Sigmoid colon (tissue), 7 donors: ENCODE measurements at places on chromosomes 7 and 10.

- peaks cover 18% of the 10 kb centered on the region for H3K36me3 ChIP-seq
- no peak for DNase-seq
- no peaks in the 10 kb centered on the region for H3K27me3 ChIP-seq
Observed at GRCh38 chr7:74355091-74355490, 65.9 kb downstream of the CLIP2 start.

GRCh38 chr10:14062528-14063260 lies 268.0 kb downstream of the FRMD4A start:
- no peak overlapping the region for H3K4me3 ChIP-seq
- no peaks in the 10 kb centered on the region for H3K27me3 ChIP-seq
- no peaks in the 10 kb centered on the region for H3K4me1 ChIP-seq
- H3K27ac ChIP-seq, result no peak overlapping the region
- no peaks in the 10 kb centered on the region for H3K36me3 ChIP-seq
- DNase-seq, result no peak

GRCh38 chr7:79359827-79360226 lies 93.6 kb downstream of the MAGI2 start:
- DNase-seq, result no peak
- H3K27me3 ChIP-seq, result no peaks in the 10 kb centered on the region
- no peaks in the 10 kb centered on the region for H3K36me3 ChIP-seq

DNA sequence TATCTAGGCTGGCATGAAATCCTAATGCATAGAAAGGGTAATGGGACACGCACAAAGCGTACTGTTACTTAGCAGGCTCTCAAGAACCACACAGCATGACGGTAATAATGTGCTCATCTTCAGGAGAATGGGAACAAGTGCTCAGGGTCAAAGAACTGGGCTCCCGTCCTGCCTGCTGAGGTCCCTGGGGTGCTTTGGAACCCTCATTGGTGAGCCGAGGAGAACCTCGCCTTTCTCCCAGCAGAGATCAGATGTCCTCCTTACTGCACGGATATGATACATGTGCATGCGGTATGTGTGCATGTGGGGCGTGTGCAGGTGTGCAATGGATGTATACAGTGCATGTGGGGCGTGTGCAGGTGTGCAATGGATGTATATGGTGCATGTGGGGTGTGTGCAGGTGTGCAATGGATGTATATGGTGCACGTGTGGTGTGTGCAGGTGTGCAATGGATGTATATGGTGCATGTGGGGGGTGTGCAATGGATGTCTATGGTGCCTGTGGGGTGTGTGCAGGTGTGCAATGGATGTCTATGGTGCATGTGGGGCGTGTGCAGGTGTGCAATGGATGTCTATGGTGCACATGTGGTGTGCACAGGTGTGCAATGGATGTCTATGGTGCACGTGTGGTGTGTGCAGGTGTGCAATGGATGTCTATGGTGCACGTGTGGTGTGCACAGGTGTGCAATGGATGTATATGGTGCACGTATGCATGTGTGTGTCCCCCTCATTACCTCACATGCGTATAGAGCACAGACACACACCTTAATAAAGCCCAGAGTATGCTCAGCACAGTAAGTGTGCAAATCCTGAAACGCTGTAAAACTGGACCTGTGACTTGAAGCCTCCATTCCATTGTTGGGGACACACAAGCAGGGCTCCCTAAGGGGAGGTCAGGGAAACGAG lies 336.3 kb downstream of the PTPRN2 start:
- H3K27ac ChIP-seq, result no peak overlapping the region
- no peaks in the 10 kb centered on the region for H3K27me3 ChIP-seq
- H3K36me3 ChIP-seq, result no peaks in the 10 kb centered on the region
- H3K4me3 ChIP-seq, result no peak overlapping the region
- no peaks in the 10 kb centered on the region for H3K4me1 ChIP-seq

- no peak overlapping the region for H3K4me3 ChIP-seq
- H3K27ac ChIP-seq, result no peak overlapping the region
- H3K4me1 ChIP-seq, result no peaks in the 10 kb centered on the region
- no peak for DNase-seq
- H3K27me3 ChIP-seq, result no peaks in the 10 kb centered on the region
- no peaks in the 10 kb centered on the region for H3K36me3 ChIP-seq
Observed at GRCh38 chr10:51530541-51530940, 168.9 kb downstream of the CSTF2T start.

DNA sequence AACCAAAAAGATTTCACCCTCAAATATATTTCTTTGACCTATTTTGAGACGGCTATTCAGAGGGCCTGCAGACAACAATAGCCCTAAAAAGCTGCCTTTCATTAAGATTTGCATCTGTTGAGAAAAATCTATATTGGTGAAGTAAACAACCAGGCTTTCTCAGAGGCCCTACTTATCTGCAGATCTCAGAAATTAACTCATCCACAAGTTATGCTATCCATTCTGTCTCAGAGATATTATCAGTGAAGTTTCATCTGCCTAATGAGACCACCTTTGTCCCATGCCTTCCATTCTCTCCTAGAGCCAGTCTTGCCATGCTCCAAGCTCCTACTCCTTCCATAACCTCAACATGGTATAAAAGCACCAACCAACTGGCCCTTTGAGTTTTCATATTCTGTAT lies 130.3 kb downstream of the CACNA2D1 start:
- H3K27me3 ChIP-seq, result no peaks in the 10 kb centered on the region
- H3K4me3 ChIP-seq, result no peak overlapping the region
- H3K36me3 ChIP-seq, result no peaks in the 10 kb centered on the region
- H3K4me1 ChIP-seq, result peaks cover 33% of the 10 kb centered on the region
- no peak for DNase-seq

DNA sequence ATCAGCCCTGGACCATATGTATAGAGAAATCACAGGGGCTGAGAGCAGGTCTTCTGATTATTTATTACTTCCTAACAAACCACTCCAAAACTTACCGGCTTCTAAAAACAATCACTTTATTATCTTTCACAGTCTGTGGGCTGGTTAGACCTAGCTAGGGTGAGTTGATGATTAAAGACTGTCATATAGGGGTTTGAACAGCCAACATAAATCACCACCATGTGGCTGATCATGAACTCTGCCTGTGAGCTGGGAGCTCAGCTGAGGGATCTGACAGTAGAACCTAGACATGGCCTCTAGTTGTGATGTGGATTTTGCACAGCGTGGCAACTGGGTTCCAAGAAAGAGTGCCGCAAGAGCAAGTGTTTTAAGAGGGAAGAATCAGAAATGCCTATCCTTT lies 305.4 kb downstream of the CSTF2T start:
- H3K4me1 ChIP-seq, result peaks cover 22% of the 10 kb centered on the region
- no peaks in the 10 kb centered on the region for H3K36me3 ChIP-seq
- H3K4me3 ChIP-seq, result no peak overlapping the region
- H3K27ac ChIP-seq, result no peak overlapping the region
